Stimulated activated CD8-positive, alpha-beta memory T cell treated with anti-CD3 and anti-CD28 coated beads, Interleukin-4, amount 100 ng/mL, for 4 hours (primary cell): ENCODE measurements at places on chromosomes 13 and 19.

GRCh38 chr13:98981369-98982080 is 3.7 kb upstream of the DOCK9 start:
- no peak for DNase-seq

DNA sequence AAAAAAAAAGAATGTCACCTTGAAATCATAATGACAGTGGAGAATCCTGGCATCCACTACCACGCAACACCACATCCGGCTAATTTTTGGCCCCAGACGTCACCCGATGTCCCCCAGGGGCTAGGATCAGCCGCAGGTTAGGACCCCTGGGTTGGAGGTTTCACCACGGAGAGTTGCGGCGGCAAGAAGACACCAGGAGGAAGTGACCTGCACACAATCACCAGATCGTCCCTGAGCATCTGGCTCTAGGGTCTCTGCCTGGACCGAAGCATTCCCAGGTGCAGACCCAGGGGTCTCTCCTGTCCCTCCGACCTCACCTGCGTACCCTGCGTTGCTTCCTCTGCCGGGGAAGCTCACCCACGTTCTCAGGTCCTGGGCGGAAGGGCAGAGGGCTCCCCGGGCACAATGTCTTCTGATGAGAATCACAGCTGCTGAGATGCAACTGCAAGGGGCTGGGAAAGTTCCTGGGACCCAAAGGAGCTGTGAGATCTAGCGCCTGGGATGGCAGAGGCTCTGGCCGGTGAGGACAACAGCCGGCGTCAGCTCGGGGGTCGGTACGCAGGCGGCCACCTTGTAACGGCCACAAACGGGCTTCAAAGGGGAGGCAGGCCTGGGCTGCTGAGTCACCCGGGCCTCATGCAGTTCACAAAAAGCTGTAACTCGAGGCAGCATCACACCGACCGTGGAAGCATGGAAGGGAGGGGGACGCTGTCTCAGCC is 111.2 kb downstream of the GADD45B start:
- no peak for DNase-seq

DNA sequence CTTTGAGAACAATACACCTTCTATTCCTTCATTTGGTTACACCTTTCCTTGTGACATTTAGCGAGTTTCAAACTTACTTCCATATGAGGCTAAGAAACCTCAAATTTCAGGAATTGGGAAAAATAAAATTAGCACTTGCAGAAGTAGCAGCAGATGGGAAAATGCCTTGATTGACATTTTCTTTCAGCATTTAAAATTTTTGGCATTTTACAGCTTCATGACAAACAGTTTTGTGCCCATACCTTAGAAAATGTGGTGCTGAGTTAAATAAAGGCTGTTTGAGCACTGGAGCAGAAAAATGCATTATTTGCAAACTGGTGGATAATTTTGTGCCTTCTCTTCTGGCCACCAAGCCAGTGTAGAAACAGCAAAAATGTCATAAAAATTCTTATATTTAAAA is 95.4 kb downstream of the PCDH17 start:
- DNase-seq, result no peak

DNA sequence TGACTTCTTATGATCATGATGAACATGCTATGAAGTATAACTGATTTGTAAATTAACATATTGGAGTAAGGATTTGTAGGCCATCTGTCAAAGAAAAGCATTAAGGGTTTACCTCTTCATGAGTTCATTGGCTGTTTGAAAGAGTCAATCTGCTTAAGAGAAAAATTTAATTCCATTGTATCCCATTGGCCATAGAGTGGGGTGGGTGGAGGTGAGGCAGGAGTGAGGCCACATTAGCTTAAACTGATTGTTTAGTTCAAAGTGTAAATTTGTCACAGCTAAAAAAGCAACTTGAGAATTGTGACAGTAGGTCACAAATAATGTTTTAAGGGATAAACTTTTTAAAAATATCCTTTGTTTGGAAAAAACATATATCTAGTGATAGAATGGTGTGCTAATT is 11.4 kb downstream of the GPR180 start:
- DNase-seq, result no peak

- no peak for DNase-seq
Observed at GRCh38 chr19:35774274-35775045, 904 bp upstream of the ARHGAP33 start.

DNA sequence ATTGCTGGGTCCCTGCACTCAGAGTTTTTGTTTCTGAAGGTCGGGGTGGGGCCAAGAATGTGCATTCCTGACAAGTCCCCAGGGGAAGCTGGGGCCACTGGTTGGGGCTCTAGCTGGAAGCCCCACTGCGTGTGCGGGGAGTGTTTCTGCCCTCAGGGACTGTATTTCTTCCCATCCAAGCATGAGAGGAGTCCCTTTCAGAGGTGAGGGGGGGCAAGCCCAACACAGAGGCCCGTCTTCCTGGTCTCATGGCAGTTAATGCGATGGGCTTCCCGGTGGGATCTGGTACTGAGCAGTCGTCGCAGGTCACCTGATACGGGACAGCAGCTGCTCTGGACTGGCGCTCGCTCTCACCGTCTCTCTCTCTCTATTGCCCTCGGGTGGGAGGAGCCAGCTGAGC is 50.4 kb downstream of the GPR12 start:
- no peak for DNase-seq

- DNase-seq, result no peak
Observed at GRCh38 chr19:30341611-30342201, 30.5 kb upstream of the ZNF536 start.

- no peak for DNase-seq
Observed at GRCh38 chr13:75442736-75443234, 39.2 kb downstream of the TBC1D4 start.

GRCh38 chr13:46206143-46206542 is 5.6 kb upstream of the LRRC63 start:
- no peak for DNase-seq

DNA sequence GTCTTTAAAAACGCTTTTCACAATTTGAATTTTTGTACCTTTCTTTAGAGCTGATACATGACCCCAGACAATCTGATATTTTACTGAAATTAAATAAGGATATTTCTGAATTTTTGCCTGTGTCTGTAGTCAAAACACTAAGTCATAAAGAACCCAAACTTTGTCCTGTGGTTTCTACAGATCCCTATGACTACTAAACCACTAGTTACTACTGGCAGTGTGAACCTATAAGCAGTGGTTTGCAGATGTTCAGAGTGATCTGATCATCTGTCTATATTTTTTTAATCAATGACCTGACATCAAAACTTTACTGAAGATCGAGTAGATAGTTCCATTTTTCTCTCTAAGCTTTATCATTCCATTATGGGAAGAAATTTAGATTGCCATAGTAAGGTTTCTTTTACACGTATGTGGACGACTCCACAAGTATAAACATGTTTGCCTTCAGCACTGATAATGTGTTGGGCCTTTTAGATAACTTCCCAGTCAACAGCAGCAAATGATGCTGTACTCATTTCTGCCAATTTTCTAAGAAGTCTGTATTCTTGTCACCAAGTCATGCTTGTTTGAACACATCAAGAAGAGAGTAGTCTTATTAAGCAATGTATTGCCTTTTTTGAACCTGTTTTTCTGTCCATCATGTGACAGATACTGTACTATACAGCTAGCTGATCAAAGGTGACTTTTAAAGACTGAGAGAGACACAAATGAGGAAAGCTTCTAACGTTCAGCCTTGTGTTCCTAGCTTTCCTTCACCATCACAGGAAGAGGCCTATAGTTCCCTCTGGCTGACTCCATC is 21.8 kb downstream of the POLR1D start:
- DNase-seq, result no peak
